Stomach (tissue), 19 donors: ENCODE measurements at places on chromosomes 13 and 19.

- no peak for DNase-seq
These were observed 16.9 kb upstream of the PROZ start for GRCh38 chr13:113141601-113141970.

DNA sequence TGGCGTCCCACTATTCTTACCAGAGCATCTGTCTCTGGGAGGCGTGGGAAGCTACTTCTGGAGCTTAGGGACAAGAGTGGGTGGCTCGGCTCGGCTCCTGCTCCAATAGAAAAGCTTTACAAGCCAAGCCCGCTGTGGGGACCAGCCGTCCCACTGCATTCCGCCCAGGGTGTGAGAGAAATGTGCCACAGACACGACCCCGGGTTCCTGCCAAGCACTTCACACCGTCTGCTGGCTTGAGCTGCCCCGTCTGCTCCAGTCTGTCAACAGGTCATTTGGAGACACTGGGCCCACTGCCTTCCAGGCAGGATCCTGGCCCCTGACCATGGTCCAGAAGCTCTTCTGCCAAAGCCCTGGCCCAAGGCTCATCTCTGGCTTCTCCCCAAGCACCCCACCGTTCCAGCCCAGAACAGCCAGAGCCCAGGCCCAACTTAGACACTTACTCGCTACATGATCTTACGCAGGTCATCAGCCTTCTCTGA is 6.5 kb upstream of the FKRP start:
- no peak for DNase-seq

- peak; percentile 91 for DNase-seq
These were observed 543 bp upstream of the NUP62 start for GRCh38 chr19:49929611-49930482.

DNA sequence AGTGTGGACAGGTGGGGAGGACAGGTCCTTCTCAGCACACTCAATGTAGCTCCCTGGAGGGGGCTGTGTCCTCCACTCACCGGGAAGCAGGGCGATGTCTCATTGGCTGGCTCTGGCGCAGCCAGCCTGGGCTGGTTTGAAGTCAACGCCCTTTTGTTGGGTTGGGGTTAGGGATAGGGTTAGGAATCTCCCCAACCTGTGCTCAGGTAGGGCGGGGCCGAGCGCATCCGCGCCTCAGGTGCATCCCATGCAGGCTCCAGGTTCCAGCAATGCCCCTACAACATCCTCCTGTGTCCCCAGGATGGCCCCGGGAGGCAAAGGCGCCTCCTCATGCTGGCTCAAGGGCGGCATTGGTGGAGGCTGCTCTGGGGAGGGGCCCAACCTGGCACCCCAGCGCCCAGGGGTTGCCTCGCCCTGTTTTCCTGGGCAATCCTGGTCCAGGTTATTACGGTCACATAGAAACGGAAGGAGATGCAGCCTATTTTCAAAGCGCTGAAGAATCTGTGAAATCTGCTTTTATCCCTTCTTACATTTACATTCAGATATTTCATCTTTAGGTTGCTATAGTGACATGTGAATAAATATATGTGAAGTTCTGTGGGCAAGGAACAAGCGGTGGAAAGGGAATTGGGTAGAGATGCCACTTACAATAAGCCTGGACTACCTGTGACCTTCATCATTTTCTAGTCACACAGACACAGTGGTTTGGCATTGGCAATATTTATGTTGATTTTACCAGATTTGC is 74.3 kb downstream of the TM9SF2 start:
- no peak for DNase-seq

GRCh38 chr13:34167347-34167746 is 349.4 kb downstream of the RFC3 start:
- peak; percentile 49 for DNase-seq

- DNase-seq, result no peak
These were observed 69.3 kb upstream of the MYO16 start for GRCh38 chr13:108560093-108560492.

- no peak for DNase-seq
These were observed 2741.4 kb downstream of the PCDH9 start for GRCh38 chr13:64488731-64489130.

DNA sequence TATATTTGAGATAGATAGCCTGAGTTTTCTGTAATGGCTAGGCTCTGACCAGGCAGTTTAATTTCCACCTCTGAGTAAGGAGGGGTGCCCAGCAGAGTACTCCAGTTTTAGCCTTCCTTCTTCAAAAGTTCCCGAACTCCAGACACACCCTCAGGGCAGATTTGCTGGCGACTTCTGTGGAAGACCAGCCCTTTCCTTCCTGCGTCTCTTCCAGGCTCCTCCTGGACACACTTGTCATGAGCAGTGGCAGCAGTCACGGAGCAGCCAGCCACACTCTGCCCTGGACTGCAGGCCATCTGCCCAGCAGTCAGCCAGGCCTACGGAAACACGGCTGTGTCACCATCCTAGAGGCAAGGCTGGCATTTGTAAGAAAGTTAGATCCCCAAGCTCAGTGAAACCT is 6.6 kb upstream of the FLT1 start:
- no peak for DNase-seq

- DNase-seq, result no peak
These were observed 5.8 kb downstream of the EGLN2 start for GRCh38 chr19:40804783-40805242.

DNA sequence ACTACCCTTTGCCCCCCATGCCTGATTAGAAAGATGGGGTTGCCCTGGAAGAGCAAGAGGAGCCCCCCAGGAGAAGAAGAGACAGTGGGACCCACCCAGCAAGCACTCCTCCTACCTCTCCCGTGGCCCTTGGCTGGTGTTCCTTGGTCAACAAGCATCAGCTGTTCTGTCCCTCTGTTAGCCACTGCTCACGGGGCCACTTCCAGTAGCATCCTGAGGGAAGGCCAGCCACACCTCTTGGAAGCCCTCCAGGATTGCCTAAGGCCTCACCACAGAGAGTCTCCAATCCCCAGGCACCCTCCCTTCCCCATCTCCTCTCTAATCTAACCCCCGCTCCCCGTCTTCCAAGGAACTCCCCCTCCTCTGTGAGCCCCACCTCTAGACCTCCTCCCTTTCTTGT is 15.1 kb upstream of the DPP9 start:
- DNase-seq, result no peak

GRCh38 chr19:29001141-29001581 is 211.8 kb downstream of the UQCRFS1 start:
- DNase-seq, result no peak

DNA sequence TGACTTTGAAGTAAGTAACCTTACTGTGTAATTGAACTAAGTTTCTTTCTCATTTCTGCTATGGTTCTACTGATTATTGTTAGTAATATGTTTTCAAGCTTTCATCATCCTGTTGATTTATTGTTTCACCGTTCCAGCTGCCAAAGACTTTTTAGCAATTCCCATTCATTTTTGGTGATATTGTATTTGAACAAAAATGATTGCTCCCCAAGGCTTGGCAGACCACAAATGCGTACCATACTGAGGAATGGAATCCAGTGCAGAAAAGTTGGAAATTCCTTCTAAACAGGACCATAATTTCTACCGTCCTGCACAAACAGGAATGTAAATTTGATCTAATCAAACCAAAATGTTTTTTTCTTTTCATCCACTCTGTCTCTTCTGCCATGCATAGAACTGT is 10.7 kb downstream of the EPSTI1 start:
- DNase-seq, result no peak

- DNase-seq, result no peak
These were observed 14.0 kb downstream of the ZNF260 start for GRCh38 chr19:36514012-36514612.

DNA sequence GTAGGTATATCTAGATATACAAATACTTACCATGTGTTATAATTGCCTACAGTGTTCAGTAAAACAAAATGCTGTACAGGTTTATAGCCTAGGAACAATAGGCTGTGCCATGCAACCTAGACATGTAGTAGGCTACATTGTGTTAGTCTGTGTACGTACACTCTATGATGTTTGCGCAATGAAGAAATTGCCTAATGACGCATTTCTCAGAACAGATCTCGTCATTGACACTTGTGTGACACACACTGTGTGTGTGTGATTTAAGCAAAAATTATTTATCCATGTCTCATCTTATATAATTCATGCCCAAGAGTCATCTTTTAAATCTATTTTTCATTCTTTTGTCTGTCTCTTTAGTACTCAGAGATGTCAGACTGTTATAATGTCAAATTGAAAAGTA is 1888.8 kb upstream of the PCDH20 start:
- DNase-seq, result no peak

GRCh38 chr13:35720290-35720689 is 243.8 kb upstream of the MAB21L1 start:
- DNase-seq, result no peak

GRCh38 chr19:6164906-6165531 is 29.6 kb downstream of the ACSBG2 start:
- no peak for DNase-seq

DNA sequence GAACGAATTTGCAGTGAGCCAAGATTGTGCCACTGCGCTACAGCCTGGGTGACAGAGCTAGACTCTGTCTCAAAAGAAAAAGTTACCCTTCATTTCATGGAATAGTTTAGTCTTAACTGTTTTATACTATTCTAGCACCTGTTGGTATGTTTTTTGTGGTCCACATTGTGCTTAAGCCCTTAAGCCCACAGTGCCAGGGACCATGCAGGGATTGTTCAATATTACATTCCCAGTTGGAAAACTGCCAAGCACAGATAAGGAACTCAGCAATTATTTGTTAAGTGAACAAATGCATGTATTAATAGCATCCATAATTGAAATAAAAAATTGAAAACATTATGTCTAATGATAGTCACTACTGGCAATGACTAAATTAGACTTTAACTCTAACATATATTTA is 193.5 kb downstream of the PCDH17 start:
- no peak for DNase-seq

- no peak for DNase-seq
These were observed 452.2 kb downstream of the TSHZ3 start for GRCh38 chr19:30897034-30897433.

- peak; percentile 50 for DNase-seq
These were observed 55.3 kb downstream of the STK24 start for GRCh38 chr13:98521461-98522247.

GRCh38 chr19:35582760-35583159 is 3.2 kb upstream of the PMIS2 start:
- no peak for DNase-seq

DNA sequence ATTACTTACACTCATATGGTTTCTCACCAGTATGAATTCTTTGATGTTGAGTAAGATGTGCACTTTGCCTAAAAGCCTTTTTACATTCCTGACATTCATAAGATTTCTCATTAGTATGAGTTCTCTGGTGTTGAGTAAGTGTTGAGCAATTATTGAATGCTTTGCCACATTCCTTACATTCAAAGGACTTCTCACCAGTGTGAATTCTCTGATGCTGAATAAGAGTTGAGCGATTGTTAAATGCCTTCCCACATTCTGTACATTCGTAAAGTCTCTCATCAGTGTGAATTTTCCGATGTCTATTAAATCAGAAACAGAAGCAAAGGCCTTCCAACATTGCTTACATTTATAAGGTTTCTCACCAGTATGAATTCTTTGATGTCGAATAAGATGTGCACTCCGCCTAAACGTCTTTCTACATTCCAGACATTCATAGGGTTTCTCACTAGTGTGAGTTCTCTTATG is 14.2 kb upstream of the ZFP30 start:
- no peak for DNase-seq

DNA sequence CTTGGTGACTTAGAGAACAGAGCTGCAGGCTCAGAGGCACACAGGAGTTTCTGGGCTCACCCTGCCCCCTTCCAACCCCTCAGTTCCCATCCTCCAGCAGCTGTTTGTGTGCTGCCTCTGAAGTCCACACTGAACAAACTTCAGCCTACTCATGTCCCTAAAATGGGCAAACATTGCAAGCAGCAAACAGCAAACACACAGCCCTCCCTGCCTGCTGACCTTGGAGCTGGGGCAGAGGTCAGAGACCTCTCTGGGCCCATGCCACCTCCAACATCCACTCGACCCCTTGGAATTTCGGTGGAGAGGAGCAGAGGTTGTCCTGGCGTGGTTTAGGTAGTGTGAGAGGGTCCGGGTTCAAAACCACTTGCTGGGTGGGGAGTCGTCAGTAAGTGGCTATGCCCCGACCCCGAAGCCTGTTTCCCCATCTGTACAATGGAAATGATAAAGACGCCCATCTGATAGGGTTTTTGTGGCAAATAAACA is 9.9 kb downstream of the APOC1 start:
- no peak for DNase-seq

DNA sequence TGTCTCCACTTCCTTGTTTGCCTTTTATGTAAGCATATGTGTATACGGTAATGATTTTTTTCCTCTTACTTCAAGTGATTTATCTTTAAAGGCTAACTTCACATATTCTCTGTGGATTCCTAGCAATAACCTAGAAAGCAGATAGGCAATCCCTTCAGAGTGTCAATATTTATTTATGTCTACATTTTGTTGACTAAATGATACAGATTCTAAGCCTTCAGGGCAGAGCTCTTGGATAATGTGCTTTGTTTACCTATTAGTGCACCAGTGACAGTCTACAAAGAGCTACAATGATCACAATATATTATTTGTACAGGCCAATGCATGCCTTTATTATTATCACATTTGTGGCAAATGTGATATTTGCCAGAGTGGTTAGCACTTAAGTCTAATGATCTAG is 406.2 kb downstream of the EFNB2 start:
- no peak for DNase-seq

GRCh38 chr13:27923794-27924528 is 4.2 kb downstream of the PDX1 start:
- peak; percentile 72 for DNase-seq

DNA sequence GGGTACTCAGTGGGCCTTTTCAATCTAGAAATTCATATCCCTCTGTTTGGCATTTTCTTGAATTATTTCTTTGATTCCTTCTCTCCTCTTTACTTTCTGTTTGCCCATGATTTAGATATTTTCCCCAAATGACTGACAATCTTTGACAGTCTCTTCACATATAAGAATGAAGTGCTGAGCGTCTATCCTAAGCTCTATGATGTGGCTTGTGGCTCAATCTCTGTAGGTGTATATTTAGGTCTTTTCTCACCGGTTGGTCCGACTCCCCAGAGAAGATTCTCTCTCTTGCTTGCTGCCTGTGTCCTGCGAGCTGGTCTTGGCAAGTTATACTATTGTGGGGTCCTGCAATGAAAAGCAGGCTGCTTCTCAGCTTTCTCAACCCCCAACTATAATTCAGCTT is 29.0 kb downstream of the FLT3 start:
- DNase-seq, result no peak

DNA sequence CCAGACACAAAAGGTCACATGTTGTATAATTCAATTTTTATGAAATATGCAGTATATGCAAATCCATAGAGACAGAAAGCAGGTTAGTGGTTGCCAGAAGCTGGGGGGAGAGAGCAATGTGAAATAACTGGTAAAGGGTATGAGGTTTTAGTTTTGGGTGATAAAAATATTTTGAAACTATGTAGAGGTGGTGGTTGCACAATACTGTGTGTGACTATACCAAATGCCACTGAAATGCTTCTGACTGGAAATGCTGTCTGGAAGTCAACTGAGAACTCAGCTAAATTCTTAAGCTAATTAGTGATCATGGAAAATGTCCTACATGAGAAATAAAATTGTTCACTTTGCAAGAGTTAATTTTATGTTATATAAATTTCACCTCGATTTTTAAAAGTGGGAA is 65.3 kb upstream of the RXFP2 start:
- no peak for DNase-seq

DNA sequence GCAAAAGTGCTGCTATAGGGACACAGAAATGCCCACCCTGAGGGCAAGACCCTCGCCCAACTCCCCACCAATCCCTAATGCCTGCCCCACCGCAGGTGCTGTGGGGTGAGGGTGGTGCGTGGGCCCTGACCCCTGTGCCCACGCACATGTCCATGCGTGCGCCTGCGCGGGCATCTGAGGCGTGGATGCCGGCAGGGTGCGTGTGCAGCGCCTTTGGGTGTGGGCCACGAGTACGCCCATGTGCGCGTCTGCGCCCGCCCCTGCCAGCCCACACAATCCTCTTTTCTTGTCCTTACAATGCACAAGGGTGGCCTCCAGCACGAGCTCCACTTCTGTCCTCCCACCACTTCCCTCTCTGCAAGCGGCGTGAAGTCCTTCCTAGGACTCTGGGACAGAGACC is 14.3 kb downstream of the FUT6 start:
- peak; percentile 10 for DNase-seq
